ENCODE measurements at places on chromosomes 6 and 20.

DNA sequence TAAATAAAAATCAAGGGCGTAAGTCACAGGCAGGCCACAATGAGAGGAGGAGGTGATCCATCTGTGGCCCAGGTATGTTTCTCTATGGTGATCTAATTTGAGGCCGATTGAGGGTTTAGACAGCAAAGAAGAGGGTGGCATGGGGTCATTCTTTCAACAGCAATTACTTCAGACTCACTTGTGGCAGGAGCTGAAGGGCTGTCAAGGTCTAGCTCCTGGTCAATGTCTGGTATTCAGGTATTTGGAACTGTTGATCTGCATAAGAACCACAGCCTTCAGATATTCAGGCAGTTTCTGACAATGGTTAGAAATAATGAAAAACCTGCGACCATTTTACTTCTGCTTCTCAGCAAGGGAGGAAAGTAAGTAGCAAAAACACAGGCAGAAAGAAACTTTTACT lies 259.6 kb downstream of the FOXC1 start:
- DNase-seq = no peak

DNA sequence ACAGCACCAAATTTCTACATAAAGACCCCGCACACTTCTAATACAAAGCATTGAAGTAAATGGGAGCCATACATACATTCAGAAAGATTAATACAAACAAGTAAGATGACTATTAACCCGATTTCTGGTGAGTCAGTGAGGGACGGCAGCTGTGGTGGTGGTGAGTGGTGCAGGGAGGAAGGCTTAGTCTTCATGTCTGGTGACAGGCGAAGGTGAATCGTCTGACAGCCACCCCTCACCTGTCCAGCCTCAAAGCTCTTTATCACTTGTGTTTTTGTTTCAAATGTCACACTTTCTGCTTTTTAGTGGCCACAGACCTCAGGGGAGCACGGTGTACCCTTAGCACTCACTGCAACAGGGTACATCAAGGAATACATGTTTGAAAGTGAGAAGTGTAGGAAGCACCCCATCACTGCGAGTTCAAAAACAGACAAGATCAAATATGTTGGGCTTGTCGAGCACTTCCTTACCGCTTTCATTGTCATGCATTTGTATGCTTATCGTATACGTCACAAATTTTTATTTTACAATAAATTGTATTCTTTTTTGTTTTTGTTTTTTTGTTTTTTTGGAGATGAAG lies 63.5 kb downstream of the IRF4 start:
- no peak for DNase-seq

DNA sequence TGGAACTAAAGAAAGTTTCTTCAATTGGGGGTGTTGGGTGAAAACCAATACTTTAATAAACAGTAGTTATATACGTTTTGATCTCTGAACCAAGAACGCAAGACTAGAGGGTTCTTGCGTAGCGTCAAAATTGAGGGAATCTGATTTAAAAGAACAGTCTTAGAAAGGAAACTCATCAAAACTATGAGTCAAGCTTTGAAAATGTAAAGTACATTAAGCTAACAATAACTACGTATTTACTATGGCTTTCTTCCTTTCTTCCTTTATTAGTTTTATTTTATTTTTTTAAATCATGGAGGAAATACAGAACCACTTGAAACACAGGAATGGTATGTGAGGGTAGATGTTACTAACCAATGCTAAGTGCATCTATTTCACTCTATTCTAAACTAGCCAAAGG lies 287.0 kb upstream of the RSPO3 start:
- DNase-seq = no peak

- DNase-seq = no peak
Measured at GRCh38 chr6:157634546-157634945, 188.5 kb upstream of the SNX9 start.

- no peak for DNase-seq
Measured at GRCh38 chr6:52641826-52642225, 29.1 kb upstream of the TMEM14A start.

DNA sequence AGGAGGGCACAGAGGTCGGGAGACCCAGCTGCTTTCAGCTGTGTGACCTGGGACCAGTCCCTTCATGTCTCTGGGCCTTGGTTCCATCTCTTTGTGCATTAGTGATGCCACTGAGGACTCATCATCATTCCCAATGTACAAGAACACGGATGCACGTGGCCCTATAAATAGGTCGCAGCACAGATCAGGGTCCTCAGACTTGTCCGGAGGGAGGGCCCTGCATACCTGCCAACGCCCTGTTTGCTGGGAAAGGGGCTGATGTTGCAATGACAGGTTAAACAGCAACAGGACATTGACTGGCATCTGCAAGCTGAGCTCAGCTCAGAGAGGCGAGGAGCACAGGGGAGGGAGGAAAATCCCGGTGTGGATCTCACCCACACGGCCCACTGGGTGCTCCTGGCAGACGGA lies 21.8 kb downstream of the TGM2 start:
- no peak for DNase-seq

DNA sequence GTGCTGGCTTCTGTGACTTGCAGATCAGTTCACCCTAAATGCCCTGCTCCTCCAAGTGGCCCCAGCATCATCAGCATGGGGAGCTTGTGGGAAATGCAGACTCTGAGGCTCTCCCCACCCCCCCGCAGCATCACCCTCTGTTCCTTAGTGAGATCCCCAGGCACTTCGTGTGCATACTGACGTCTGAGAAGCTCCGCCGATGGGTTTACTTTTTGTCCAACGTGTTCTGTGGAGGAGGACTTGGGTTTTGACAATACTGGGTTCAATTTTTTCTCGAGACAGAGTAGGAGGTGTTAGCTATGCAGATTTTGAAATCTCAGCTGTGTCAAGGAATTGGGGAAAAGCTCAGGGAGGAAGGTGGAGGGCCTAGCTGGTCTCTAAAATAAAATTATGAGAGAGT lies 38.3 kb upstream of the ZNF831 start:
- no peak for DNase-seq

All from GM04504 (cell line).